Stimulated activated CD8-positive, alpha-beta memory T cell treated with anti-CD3 and anti-CD28 coated beads, Interleukin-15, amount 100 ng/mL, for 24 hours (primary cell): ENCODE measurements at places on chromosomes 2 and 18.

GRCh38 chr2:223389624-223390023 is 212.5 kb downstream of the SCG2 start:
- DNase-seq = no peak

DNA sequence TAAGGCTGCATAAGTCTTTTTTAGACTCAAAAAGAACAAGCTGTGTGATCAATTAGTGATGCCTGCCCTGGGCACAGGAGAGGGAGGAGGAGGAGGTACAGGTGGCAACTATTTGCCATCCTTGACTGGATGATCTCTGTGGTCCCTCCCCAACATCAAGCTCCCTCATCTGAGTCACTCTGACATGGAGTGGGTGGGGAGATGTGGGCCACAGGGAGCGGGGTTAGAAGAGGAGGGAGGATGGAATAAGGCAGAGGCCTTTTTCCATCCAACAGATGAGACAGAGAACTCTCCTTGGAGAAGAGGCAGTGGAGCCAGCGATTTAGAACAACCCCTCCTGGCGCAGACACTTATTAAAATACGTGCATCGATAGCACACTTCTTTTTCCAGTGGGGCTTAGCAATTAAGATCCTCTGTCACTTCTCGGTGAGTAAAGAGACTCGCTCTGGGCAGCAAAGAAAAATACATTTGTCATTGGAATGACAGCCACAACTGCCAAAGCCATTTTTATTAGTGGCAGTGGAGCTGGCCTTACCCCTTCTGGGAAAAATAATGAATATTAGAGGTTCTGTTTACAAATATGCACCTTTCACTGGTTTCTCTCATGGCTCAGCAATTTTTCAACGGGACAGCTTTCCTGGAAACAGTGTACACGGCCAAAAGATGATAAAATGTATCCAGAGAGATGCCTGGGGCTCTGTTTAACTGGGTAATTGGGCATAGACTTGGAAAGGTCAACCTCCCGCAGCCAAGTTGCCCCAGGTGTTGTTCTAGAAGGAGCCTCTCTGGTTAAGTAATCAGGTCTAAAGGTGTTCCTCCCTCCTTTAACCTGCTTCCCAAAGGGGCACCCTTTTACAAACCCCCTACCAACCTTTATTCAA is 238.4 kb upstream of the CXCR4 start:
- DNase-seq = no peak

DNA sequence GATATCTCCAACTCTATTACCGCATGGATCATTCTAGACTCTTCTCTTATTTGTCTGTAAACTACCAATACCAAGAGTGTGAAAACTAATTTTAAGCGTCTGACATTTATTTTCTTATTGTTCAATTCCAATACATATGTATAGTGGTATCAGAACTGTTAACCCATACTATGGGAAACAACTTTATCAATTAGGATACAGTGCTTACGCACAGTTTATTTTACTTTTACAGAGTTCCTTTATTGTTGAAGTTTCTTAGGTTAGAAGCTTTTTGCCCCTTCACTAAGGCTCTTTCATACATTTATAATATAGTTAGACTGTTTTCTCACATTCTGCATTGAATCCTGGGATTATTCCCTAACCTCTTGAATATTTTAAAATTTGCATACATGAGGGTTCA is 198.8 kb upstream of the RGPD4 start:
- DNase-seq = no peak

DNA sequence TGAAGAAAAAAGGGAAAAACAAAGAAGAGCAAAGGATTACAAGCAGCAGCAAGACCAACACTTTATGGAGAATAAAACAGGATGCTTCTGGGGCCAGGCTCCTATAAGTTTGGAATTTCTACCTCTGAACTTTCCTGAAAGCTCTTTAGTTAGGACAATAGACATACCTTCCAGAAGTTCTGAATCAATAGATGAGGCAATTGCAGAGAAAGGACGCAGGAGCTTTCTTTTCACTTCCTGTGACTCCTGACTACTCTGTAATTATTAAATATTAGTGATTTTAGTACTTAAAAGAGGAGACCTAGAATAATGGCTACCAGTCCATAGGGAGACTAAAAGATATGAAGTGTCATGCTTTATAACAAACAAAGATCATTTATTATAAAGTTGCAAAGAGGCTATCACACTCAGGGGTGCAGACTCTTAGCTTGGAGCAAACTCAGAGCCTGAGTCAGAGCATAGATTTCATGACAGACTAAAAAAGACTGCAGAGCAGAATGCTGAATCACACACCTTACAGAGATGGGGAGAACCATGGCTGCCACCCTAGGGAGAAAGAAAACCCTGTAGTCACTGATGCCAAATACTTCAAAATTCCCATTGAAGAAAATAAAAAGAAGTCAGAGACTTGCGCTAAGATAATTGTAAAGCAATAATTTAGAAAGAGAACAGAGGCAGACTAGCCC is 52.5 kb upstream of the FAM136A start:
- DNase-seq = no peak
